AG09319 (cell line): ENCODE measurements at places on chromosomes 4 and X.
A peak's percentile ranks its signal among the peaks of the same experiment; 100 is the strongest.

GRCh38 chr4:8422327-8422726 is 18.2 kb downstream of the ACOX3 start:
- DNase-seq: no peak

GRCh38 chr4:19729886-19730651 is 521.6 kb upstream of the SLIT2 start:
- DNase-seq: no peak

- no peak for DNase-seq
Observed at GRCh38 chrX:45191383-45191782, 9.3 kb downstream of the DIPK2B start.

- DNase-seq: no peak
Observed at GRCh38 chrX:39576041-39576872, 521.5 kb downstream of the BCOR start.

DNA sequence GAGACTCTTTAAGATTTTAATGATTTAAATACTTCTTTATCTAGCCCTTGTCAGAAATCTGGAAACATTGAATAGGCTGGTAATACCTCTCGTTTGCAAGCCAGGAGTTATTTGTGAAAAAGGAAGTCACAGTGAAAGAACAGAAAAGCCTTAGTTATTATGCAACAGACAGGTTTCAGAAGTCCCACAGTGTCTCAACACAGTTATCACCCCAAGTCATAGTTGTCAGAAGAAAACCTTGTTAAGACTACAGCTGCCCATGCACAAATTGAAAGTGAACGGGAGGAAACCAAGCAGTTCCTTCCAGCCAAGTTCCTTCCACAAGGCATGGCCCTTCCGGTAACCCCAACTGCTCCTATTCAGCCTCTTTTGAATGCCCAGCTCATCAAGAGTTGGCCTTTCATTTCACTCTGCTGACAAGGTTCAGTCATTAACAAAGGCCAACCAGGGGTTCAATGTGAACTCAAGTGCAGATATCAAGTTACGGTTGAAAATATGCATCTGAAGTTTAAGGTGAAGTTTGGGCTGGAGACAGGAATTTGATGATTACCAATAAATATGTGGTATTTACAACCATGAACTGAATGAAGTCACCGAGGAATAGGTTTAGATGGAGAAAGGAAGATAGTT is 15.6 kb downstream of the ALPK1 start:
- DNase-seq: no peak

DNA sequence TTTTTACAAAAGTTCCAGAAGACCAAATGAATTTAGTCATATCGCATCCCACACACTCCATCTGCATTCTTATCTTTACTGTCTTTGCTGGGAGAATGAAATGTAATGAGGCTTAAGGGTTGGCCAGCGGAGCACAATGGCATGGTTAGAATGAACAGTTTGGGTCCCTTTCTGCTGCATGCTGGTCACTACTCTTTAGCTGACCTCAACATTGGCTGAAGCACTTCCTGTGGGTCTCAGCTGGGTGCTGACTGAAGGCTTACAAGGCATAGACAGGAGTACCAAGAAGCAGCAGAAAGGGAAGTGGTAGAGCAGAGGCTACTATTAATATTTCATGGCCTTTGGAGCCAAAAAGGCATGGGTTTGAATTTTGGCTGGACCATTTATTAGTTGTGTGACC is 159.4 kb upstream of the GPC4 start:
- DNase-seq: no peak

DNA sequence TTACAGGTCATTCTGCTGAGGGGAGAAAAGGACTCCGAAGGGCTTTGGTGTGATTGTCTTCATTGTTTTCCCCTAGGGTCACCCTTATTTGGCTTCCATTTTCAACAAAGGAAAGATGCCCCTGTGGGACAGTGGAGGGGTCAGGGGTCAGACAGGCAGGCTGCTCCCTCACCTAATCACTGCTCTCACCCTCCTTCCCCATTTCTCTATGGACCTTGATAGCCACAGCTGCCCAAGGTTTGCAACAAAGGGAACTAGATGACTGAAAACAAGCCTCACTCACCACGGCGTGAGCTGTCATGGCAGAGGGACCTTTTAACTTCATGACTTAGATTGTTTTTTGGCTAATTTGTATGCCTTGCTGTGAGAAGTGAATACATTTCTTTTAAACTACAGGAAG is 40.7 kb downstream of the C4orf51 start:
- DNase-seq: no peak

DNA sequence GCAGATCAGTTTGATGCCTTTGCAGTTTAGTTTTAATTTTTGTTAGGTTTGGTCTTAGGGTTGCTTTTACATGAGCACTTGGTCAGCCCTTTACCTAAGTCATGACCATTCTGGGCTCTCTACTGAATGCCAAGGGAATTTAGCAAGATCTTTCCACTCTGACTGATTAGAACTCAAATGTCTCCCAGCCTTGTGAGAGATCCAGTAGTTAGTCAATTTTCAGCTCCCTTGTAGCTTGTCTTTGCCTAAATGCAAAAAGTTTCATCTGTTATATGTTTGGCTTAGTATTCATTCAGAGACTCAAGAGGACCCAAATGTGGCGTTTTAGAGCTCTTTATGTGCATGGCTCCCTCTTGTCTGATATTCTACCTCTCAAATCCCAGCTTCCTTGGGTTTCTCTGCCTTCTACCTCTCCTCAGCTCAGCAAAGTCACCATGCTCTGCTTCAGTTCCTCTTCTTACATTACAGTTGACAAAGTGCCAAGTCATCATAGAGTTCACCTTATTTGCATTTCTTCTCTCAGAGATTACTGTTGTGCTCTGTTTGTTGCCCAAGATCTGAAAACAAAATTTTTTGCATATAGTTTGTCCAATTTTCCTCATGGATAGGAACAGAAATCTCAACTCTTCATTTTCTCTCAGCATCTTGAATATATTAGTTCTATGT is 17.5 kb upstream of the JAKMIP1 start:
- DNase-seq: no peak

GRCh38 chr4:141388481-141388880 is 167.8 kb downstream of the ZNF330 start:
- peak; percentile 54 for DNase-seq

DNA sequence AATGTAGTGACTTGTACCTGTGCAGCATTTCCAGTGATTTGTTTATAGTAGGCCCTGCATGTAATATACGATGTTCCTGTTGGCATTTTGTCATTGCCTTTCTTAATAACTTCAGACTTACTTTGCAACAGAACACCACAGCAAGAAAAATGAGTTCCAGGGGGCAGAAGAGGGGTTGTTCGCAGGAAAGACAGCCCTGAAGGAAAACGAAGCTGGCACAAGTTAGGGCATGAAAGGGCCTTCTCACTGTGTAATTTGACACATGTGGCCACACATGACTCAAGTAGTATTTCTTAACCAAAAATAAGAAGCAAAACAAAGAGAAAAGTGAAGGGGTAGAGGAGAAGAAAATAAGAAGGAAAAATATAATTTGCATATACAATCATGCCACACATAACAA is 265.8 kb upstream of the SMIM31 start:
- no peak for DNase-seq

DNA sequence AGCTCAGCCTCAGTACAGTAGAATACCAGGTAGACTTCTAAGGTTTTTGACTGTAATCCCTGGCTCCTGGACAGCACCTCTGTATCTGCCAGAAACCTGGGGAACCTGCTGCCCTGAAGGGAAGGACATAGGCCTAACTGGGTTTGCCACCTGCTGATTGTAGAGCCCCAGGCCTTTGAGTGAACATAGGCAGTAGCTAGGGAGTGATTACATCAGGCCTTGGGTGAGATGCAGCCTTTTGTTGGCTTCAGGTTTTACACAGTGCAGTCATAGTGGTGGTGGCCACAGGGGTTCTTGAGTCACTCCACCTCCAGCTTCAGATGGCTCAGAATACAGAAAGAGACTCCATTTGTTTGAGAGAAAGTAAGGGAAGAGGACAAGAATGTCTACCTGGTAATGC is 19.3 kb downstream of the IQCM start:
- DNase-seq: no peak

- DNase-seq: no peak
Observed at GRCh38 chr4:121773883-121774282, 8.9 kb upstream of the SMIM43 start.

DNA sequence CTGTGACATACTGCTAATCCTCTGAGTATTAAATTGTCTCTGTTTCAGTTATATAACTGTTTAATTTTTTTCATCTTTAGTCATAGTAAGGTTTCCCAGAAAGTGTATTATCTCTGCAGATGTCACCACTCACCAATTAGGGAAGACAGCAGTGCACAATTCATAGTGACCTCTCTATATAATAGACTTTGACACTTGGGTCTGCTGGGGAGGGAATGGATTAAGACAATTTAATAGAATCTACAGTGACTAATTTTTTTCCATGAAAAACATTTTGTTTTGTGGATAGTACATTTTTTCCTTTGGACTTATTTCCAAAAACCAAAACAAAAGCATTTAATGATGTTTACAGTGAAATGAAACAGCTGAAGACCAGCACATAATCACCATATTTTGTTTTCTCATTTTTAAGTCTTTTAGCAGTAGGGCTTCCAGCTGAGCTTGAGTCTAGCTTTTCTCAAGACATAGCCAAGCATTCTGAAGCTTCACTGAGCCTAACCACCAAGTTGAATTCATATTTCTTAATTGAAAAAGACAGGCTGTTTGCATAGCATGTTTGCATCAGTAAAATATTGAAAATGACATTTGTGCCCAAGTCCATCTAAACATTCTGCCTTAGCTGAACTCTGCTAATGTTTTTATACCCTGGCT is 69.5 kb downstream of the PCDH19 start:
- DNase-seq: no peak

DNA sequence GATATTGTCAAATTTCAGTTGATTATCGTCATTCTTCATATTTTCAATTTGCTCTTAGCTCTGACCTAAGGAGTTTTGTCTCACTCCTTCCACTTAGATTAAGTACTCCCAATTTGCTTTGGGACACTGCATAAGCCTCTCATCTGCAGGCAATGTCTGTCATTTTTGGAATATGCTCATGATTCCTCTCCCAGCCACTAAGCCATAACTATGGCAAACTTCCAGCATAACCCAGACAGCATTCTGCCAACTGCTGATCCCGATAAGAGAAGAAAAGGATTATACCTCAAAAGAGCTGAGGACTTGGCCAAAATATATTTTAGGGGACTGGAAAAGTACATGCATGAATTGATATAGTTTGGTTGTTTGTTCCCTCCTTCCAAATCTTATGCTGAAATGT is 444.4 kb downstream of the GABRG1 start:
- no peak for DNase-seq
